ENCODE measurements at places on chromosomes 7 and 10.

- DNase-seq = no peak
Observed at GRCh38 chr7:130383187-130383980, 3.1 kb downstream of the CPA1 start.

DNA sequence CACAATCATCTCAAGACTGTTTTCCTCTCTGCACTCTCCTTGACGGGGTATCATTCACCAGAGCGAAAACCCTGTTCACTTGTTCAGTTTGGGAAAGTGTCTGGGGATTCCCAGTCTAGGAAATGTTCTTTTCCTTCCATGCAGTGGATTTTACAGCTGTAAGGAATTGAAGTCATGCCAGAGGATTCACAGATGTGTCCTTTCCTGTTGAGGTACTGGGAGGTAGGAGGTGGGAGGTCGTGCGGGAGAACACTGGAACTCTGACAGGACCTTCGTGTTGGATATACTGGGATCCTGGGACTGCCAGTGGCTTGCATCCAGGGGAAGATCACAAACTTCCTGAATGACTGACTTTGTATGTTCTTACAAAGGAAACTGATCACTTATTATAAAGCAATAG lies 185.5 kb downstream of the BMPER start:
- DNase-seq = no peak

GRCh38 chr10:127874671-127875448 lies 17.9 kb downstream of the CLRN3 start:
- DNase-seq = no peak

DNA sequence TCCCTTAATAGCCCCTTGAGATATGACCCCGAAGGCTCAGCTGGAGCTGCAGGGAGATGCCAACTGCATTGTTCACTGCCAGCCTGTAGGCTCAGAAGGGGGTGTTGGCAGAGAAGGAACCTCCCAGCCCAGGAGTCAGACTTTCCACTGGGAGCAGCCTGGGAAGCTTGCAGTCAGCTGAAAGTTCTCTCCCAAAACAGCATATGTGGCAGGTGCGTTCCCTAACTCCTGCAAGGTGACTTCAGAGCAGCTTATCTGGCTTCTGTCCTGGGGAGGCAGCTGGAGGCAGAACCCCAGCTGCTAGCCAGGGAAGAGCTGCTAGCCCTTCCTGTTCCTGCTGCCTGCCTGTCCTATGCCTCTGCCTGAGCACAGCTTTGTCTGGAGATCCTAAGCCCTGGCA lies 8.1 kb downstream of the SFTPA2 start:
- no peak for DNase-seq

DNA sequence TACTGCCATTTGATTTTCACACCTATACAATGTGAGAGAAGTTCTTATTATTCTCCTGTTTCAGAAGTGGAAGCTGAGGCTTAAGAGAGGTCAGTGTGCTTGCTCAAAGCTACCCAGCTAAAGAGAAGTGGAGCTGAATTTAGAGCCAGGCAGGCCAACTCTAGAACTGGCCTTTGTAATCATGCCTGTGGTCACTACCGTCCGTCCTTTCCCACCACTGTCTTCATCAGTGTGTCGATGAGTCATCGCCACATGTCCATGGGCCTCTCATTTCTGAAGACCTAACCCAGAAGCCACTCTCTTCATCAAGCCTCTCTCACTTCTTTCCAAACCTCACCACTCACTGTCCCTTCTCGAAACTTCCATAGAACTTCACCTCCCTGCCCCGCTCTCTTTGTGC lies 237.8 kb downstream of the KIAA1217 start:
- DNase-seq = no peak
